ENCODE measurements at places on chromosomes 2 and 18.
A peak's percentile ranks its signal among the peaks of the same experiment; 100 is the strongest.

GRCh38 chr2:222052934-222053367 lies 245.8 kb downstream of the PAX3 start:
- no peak for DNase-seq

- DNase-seq: no peak
These were observed 2180.6 kb upstream of the CELF4 start for GRCh38 chr18:39746201-39746600.

GRCh38 chr2:169362894-169363559 lies 693 bp upstream of the LRP2 start:
- DNase-seq: no peak

GRCh38 chr18:61531182-61531581 lies 198.0 kb downstream of the CDH20 start:
- DNase-seq: no peak

DNA sequence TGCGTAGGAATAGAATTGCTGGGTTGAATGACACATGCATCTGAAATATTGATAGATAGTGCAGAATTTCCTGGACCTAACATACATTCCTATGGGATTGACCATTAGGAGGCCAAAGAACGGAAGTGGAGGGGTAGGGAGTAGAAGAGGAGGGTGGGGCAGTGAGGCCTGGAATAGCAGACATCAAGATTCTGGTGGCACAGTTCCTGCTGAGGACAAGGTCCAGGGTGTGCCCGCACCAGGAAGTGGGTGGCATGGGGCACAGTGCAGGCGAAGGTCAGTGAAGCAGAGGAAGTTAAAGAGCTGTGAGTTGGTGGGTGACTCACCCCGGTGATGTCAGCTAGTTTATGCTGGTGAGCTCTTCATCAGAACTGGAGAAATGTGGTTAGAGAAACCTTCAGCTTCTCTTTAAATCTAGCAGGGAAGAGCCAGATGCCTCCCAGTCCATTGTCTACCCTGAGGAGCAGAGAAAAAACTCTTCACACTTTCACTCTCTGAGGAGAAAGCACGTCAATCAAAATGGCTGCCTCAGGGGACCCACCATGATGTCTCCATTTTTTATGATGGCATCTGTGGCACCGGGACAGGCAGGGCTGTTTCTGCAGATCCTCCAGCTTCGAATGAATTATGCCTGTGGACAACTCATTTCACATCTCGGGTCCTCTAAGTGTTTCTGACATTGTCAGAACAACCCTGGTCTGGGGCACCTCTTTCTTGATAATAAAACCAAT lies 55.9 kb upstream of the CTLA4 start:
- peak; percentile 87 for DNase-seq

All from A549 (cell line).